ENCODE measurements at places on chromosomes 12 and 14.

- no peak for DNase-seq
These were observed 39.0 kb downstream of the GPR68 start for GRCh38 chr14:91205459-91205858.

DNA sequence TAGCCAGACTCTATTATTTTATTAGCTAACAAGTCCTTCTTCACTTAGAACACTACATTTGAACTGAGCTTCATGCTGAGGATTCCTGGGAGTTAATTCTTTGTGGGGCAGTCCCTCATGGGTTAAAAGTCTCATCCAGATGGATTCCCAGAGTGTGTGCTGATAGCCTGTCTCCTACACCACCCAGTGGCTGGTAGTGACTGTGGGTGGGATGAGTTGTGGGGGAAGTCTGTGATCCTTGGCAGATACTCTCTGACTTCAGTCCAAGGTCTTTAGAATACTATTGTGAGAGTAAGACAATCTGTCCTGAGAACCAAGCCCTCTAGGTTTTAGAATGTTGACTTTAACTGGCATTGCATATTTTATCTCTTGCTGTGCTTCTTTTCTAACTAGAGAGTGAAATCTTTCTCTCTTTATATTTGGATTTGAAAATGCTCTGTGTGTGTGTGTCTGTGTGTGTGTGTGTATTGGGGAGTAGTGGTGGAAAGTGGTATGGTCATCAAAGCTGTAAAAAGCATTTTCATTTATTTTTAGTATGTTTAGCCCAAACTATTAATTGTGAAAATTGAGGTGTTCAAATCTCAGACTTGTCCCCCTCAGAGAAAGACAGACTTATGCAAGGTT lies 37.3 kb downstream of the AKAP6 start:
- no peak for DNase-seq

DNA sequence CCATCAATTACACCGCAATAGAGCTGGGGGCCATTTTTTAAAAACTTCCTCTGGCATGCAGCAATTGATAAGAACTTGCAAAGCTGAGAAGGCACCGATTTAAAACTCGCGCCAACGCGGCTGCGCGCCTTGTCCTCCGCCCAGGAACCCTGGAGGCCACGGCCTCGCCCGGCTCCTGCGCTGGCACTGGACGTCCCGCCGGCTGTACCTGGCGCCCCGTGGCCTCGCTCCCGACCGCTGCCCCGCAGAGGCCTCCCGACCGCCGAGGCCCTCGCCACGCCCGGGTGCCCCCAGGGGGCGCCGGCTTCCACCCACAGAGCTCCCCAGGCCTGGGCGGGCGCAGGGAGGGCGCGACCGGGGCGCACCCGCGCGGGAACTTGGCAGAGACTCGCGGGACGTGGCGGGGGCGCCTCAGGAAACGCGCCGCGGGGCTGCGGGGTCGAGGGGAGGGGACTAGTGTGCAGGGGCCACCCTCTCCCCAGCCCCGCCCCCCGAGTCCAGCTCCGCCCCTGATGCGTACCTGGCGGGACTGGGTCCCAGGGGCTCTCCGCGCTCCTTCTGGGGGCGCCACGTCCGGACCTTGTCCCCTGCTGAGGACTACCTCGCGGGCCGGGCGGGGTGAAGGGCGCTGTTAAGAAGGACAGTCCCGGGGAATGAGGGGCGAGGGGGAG lies 65.7 kb downstream of the TNFAIP2 start:
- DNase-seq = no peak

- DNase-seq = no peak
These were observed 1.6 kb upstream of the CHD4 start for GRCh38 chr12:6608592-6609281.

DNA sequence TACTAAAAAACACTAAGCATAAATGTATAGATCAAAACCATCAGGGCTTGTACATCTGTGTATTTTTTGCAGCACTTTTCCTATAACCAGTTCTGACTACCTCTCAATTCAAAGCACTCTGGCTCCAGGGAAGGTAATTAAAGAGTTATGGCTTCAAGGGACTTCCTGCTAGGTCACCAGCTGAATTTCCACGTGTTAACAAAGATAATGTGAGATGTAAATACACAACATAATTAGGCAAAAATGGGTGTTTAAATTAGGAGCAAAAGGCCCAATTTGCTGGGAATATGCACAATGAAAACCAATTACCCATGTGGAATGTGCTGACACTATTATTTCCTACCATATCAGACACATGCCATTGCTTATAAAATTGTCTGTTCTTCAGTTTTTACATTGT lies 513.4 kb upstream of the FLRT2 start:
- DNase-seq = no peak

- DNase-seq = no peak
These were observed 312.8 kb upstream of the SLC16A7 start for GRCh38 chr12:59282999-59283398.

GRCh38 chr12:31819427-31819826 lies 90.6 kb upstream of the AMN1 start:
- peak; percentile 26 for DNase-seq

DNA sequence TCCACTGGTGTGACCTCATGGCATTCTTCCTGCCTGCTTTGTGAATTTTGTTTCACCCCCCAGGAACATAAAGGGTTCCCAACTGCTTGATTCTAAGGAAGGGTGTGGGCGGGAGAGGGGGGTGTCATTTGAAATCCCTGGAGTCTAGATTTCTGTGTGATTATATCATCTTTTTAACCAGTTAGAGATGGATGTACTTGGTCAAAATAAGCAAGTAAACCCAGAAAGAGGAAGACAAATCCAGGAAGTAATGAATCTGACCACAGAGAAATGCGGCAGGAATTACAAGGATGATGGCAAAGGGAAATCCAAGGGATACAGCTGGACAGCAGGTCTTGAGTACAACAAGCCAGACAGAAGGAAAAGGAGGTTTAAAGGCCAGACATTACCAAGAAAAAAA lies 38.9 kb downstream of the DMAC2L start:
- no peak for DNase-seq

DNA sequence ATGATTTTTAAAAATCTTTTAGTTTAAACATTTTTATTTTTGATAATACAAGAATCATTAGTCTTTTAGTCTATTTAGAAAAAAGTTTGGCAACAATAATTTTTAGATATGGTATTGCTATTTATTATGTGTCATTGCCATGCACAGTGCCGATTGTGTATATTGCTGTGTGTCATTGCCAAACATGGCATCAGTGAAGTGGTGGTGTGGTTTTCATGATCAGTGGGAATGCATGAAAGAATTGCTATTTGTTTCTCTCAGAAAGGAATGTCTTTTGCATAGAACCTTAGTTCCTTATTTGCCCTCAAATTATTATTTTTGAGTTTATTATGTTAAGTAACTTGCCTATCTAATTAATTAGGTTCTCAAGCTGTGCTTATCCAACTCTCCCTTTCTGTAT lies 397.5 kb upstream of the PDE3A start:
- DNase-seq = no peak

GRCh38 chr12:132476421-132476820 lies 13.5 kb upstream of the FBRSL1 start:
- no peak for DNase-seq
